ENCODE measurements at places on chromosomes 7 and 10.

DNA sequence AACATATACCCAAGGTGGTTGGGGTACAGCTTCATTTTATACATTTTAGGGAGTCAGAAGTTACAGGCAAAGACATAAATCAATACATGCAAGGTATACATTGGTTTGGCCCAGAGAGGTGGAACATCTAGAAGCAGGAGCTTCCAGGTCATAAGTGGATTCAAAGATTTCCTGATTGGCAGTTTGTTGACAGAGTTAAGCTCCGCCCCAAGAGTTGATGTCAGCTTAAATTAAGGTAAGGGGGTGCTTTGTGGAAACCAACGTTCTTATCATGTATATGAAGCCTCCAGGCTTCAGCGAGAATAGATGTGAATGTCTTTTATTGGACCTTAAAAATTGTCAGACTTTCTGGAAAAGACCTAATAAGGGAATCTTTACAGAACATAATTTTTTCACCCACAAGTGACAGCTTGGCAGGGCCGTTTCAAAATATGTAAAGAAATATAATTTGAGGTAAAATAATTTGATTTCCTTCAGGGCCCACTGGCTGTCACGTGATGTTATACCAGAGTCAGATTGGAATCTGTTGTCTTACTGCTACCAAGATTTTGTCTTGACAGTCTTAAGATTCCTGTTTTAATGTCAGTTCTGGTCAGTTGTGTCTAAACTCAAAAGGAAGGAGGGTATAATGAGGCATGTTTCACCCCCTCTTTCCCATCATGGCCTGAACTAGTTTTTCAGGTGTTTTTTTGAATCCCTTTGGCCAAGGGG, 6.3 kb upstream of the PANK1 start:
- DNase-seq, result no peak

DNA sequence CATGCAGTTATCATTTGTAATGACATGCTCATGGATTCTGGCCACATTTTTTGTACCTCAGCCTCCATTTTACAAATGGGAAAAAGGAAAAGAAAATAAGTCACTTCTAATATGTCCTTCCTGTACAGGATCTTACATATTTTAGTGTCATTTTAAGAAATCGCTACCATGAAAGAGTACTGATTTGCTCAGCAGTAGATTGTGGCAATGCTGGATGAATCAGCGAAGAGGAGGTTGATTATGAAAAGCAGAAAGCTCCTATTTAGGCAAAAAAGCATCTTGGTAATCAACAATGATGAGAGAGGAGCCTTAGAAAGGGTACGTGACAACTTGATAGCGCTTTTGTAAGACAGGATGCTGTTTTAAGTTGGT, 522.9 kb downstream of the PARD3 start:
- DNase-seq, result no peak

- no peak for DNase-seq
These were observed 80.7 kb downstream of the HIPK2 start for GRCh38 chr7:139697056-139697455.

DNA sequence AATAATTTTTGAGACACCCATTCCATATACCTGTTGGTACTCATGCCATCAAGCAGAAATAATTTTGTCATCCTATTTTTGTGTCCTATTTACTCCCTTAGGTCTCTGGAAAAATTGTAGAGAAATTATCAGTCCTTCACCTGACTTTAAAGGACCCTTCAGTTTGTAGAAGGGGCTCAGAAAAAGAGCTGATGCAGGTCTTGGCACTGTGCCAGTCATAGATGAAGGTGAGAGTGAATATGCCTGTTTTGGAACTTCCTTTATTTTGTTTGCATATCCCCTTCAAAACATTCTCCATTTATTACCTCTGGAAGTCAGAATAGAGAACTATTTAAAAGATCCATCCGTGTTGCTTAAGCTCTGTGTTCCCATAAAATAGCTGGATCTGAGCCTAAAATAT, 321.0 kb upstream of the TPK1 start:
- DNase-seq, result no peak

DNA sequence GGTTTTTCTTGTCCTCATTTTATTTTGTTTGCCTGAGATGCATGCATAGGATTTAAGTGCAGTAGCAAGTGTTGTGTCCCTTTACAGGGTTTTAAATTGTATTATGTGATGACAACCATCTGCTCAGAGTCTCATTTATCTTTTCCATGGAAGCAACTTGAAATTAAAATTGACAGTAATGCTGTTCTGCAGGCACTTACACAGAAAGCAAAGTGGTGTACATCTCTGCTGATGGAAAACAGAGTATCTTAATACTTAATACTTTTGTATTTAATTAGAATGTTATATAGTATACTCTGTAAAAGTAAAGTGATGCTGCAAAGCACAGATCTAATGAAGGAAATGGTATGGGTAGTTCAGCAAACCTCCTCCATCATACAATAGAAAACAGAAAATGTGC, 482.9 kb downstream of the POM121L12 start:
- DNase-seq, result no peak

DNA sequence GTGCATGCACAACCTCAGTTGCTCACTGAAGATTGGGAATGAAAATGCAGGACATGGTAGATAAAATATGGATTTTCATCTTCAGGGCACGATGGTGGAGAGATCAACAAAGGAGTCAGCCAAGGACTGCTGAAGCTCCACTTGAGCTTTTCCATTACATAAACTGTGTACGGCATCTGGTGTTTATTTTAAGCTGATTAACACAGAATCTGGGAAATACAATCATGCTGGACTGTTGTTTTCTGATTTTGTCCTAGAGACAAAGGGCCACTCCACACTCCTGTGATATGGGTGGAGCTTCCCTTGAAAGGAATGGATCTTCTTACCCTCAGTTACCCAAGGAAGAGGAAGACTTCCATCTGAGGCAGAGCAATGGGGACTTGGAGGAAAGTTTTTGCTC, 120.6 kb downstream of the SAMD9 start:
- no peak for DNase-seq

DNA sequence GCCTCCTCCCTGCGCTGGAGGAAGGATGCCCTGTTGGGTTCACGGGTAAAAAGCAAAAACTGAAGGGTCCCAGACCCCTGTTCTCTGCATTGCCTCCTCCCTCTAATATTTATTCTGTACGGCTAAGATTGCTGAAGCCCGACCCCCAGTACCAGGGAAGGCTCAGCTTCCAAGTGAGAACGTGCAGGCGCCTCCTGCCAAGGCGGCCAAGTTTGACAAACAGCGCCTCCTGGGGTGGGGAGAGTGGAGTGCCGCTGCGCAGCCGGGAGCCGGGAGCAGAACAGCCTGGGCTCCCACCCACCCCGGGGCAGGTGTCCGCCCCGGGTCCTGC, 4.7 kb upstream of the EBF3 start:
- DNase-seq, result no peak

- DNase-seq, result no peak
These were observed 86.1 kb upstream of the NPY start for GRCh38 chr7:24197852-24198251.

- DNase-seq, result no peak
These were observed 44.0 kb downstream of the CALD1 start for GRCh38 chr7:134823400-134823799.

DNA sequence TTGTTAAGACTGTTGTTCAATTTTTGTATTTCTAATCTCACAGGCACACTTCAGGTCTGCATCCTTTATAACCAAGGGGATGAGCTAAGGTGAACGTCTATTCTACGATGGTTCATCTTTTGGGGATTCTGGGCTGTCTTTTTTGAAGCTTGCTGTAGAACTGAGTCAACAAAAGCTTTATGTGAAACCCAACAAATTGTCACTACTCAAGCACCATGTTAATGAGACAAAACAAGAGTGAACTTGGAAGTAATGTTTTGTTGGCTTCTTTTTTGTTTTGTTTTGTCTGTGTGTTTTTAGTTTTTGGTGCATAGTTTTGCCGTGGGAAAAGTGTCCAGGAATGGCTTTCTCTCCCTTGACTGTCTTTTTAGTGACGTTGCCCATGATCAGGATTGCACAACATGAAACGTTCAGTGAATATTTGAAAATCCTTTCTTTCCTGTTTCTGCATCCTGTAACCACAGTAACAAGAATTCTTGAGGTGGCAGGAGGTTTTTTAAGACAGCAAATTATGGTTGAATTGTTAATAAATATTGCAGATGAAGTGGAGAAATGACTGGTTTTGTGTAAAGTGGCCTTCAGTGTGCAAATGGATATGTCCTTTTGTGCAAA, 65.6 kb downstream of the WIPF3 start:
- DNase-seq, result no peak

GRCh38 chr10:29749150-29749549, 114.4 kb upstream of the SVIL start:
- no peak for DNase-seq

DNA sequence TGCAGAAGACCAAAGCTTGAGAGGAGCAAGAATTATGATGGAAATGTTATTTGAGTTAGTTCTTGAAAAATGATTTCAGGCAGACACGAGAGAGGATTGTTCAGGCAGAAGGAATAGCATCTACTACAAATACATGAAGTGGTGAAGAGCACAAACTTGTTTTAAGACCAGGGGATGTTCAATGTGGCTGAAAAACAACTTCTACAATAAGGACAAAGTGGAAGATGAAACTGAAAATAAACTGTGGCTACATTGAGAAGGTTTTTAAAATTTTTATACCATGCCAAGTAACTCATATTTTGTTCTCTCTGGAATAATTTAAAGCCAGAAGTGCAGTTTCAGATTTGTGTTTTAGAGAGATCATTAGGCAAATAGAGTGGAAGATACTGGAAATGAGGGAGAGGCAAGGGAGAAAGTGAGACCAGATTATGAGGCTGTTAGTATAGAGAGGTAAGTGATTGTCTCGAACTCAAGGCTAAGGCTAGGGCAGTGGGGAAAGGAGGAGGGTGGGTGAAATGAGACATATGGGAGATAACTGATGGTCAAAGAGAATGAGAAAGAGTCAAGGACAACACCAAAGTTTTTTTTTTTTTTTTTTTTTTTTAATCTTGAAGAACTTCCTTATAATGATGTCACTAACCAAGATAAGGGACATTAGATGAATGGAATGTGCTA, 115.4 kb downstream of the MDFIC start:
- DNase-seq, result no peak

DNA sequence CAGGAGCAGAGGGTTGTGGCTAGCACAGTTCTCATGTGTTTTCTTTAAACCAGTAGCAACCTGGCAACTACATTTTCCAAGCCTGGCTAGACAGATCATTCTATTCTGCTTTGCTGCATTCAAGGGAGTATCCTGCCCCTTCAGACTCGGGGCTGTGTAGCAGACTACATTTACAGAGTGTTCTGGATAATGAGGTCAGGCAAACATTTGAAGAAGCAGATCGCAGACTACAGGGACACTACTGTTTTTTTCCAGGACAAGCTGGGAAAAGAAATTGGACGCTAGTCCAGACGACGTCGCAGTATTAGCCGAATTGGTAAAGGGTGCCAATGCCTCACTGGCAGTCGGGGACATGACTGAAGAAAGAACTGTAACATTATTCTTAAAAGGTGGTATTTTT, 61.0 kb upstream of the PAPSS2 start:
- no peak for DNase-seq

GRCh38 chr10:122290833-122291532, 19.9 kb downstream of the BTBD16 start:
- no peak for DNase-seq

GRCh38 chr7:132575419-132575981, 770 bp downstream of the PLXNA4 start:
- no peak for DNase-seq

GRCh38 chr10:91564026-91564425, 68.8 kb downstream of the PPP1R3C start:
- no peak for DNase-seq

GRCh38 chr7:40701836-40702551, 567.2 kb downstream of the SUGCT start:
- DNase-seq, result no peak

GRCh38 chr10:88297103-88297502, 286.0 kb downstream of the RNLS start:
- DNase-seq, result no peak

DNA sequence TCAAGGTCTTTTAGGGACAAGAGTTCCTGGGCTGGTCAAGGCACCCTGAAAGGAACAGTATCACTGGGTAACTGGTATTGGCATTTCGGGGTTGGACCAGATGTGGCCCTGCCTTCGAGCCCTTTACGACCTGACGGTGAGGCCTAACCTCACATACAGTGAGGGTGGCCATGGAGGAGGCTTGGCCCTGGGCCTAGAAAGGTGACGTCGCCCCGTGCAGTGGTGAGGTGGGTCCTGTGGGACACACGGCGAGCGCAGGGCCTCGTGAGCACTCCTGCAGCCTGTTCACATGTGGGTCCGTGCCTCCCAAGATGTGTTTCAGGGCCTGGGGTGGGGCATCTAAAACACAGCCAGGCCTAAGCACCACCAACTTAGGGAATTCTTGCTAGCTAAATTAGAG, 36.1 kb downstream of the CRHR2 start:
- no peak for DNase-seq

- DNase-seq, result no peak
These were observed 98.1 kb downstream of the MICALL2 start for GRCh38 chr7:1361016-1361755.

DNA sequence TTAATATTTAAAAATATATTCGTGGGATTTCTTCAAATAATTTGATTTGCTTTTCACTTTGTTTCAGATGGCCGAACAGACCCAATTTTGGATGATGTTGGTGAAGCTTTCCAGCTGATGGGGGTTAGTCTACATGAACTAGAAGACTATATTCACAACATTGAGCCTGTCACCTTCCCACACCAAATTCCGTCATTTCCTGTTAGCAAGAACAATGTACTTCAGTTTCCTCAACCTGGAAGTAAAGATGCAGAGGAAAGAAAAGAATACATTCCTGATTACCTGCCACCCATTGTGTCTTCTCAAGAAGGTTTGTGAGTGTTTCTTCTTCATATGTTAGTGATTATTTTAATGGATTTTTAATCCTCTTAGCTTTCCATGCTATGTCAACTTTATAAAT, 5.9 kb downstream of the TAF3 start:
- no peak for DNase-seq

DNA sequence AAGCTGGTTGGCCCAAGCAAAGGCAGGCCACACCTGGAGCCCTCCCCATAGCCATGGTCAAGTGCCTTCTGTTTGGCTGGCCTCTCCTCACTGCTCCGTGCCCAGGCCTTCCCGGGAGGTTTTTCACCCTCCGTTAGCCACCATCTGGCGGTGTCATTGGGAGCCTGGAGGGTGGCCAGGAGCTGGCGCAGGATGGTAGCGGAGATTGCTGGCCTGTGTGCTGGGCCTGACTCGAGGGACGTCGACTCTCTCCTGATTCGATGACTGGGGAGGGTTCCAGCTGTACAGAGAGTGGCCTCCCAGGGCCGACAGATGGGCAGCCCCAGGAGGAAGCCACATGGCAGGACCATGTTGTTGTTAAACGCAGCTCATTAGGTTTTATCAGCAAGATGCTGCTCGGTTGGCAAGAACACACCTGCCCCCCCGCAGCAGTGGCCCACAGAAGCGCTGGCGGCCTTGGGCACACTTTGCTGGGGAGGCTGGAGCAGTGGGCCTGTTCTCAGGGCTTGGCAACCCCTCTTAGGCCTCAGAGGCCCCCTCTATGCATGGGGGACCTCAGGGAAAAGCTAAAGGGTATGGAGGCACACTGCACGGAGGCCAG, 64.0 kb upstream of the CACUL1 start:
- DNase-seq, result no peak

All from T1000 (cell line).